ENCODE measurements at places on chromosomes 16 and 17. TPM values are rescaled to one million over a fixed set of nuclear protein-coding genes. Genes with fewer than 3 reads are reported as not detected.

GRAPL gene
- 1.8 TPM for total RNA-seq

TPPP3 gene
- total RNA-seq, result 4.1 TPM

KRT33A gene
- total RNA-seq, result not detected

WFIKKN2 gene
- 0.06 TPM for total RNA-seq

MEIOC gene
- total RNA-seq, result not detected
